IMR-90 (cell line): ENCODE measurements at places on chromosomes 4 and X. TPM values are rescaled to one million over a fixed set of nuclear protein-coding genes. Genes with fewer than 3 reads are reported as not detected.

Gene NR3C2
- 1.9 and 2.3 TPM in 2 replicates for total RNA-seq

GRCh38 chr4:106062452-106062875, 167.2 kb downstream of the NPNT start:
- H3K4me3 ChIP-seq = no peak overlapping the region
- H3K27ac ChIP-seq = no peak overlapping the region
- no peaks in the 10 kb centered on the region for H3K36me3 ChIP-seq
- DNase-seq = peak; percentile 70
- H3K27me3 ChIP-seq = no peaks in the 10 kb centered on the region; the same call in 1 of the 2 replicates

- H3K4me3 ChIP-seq = no peak overlapping the region
- H3K36me3 ChIP-seq = no peaks in the 10 kb centered on the region
- peaks cover 13% of the 10 kb centered on the region for H3K27me3 ChIP-seq
- H3K27ac ChIP-seq = no peak overlapping the region
Measured at GRCh38 chr4:7403001-7403400, 31.7 kb downstream of the PSAPL1 start.

DNA sequence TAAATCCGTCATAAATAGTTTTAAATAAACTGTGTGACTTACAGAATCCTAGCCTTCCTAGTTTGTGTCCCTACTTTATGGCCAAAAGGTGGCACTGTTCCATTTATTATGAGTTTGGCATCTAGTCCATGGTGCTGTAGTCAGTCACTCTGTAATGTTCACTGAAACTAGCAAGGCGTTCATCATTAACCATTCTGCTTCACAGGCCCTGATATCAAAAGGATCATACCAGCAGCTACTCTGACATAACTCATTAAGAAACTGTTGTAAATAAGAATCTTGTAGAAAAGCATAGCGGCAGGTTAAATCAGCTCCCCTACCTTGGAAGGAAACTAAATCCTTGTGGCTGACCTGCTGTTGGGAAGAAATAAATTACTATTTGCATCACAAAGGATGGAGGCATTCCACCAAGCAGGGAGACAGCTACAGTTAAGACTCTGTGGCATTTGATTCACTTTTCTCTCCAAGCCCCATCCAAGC, 919.6 kb upstream of the DIAPH2 start:
- H3K27me3 ChIP-seq = no peaks in the 10 kb centered on the region
- no peak overlapping the region for H3K27ac ChIP-seq
- H3K36me3 ChIP-seq = no peaks in the 10 kb centered on the region
- no peaks in the 10 kb centered on the region for H3K4me1 ChIP-seq

DNA sequence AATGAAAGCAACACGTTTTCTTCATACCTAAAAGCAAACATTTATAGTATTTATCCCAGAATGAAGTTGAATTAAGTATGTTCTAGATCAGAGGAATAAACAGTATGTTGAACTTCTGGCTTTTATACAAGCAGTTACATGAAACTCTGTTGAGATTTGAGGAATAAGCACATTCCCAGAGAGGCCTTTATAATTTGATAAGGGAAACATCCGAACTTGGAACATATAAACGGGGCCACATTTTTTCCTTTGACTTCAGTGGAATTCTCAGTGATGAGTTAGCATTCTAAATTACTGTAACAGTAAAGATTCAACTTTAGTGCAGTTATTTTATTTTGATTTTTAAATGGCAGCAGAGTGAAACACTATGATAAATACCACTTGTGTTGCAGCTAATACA, 119.5 kb downstream of the GLRA3 start:
- DNase-seq = no peak
- no peaks in the 10 kb centered on the region for H3K4me1 ChIP-seq
- H3K36me3 ChIP-seq = no peaks in the 10 kb centered on the region
- no peak overlapping the region for H3K4me3 ChIP-seq
- no peaks in the 10 kb centered on the region for H3K27me3 ChIP-seq

DNA sequence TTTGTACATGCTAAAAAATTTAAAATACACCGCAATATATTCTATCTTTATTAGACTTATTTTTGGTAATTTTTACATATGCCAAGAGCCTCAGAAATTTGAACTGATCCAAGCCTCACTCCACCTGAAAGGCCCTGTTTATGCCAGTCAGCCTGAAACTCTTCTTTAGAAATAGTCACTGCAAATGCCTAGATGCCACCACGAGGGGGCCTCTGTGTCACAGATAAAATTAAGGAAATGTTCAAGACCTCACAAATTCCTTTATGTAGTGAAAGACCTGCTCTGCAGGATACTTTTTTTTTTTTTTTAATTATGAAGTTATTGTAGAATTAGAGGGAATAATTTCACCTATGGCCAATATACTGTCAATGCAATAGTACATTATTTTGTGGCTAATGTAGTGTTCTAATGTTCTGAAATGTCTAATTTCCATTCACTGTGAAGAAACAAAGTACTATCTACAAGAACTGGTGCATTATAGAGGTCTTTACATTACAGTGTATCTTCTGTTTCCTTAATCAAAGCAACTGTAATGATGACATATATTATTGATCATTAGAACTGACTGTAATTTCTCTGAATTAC, 69.8 kb downstream of the DTHD1 start:
- peak; percentile 10 for DNase-seq
- H3K27me3 ChIP-seq = no peaks in the 10 kb centered on the region
- H3K4me3 ChIP-seq = no peak overlapping the region
- H3K27ac ChIP-seq = no peak overlapping the region
- no peaks in the 10 kb centered on the region for H3K4me1 ChIP-seq
- no peaks in the 10 kb centered on the region for H3K36me3 ChIP-seq

GRCh38 chrX:121028419-121028818, 19.0 kb upstream of the GLUD2 start:
- no peak for DNase-seq
- H3K4me3 ChIP-seq = no peak overlapping the region
- H3K27me3 ChIP-seq = no peaks in the 10 kb centered on the region
- H3K36me3 ChIP-seq = no peaks in the 10 kb centered on the region
- H3K4me1 ChIP-seq = no peaks in the 10 kb centered on the region
